Vagina (tissue), 2 donors: ENCODE measurements at places on chromosomes 13 and 19.

GRCh38 chr19:33296488-33296971, 5.8 kb downstream of the CEBPA start:
- no peak for DNase-seq

- no peak for DNase-seq
Observed at GRCh38 chr13:51015973-51016372, 95.1 kb downstream of the C13orf42 start.

DNA sequence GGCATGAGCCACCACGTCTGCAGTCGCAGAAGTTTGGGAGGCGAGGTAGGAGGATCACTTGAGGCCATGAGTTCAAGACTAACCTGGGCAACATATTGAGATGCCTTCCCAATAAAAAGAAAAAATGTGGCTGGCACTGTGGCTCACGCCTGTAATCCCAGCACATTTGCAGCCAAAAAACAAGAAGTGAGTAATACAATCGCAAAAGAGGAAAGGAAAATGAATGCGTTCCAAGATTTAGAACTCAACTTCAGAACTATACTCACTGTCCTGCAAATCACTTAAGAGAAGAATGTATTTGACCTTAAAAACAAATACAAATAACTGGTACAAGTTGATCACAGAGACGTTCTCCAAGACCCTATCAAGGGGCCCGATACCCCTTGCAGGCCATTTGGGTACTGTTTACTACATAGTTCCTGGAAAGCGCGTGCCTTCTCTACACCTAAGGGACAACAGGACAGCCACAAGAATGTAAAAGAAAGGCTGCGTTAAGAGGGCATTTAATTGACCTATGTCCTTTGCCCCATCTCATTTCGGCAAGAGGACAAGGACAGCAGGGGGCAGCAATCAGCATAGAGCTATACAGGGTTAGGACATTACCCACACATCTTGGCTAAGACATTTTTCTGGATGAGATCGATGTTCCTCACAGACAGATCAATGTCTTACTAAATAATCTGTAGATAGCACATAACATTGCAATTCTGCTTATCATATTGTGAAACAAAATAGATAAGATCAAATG, 41.3 kb downstream of the FLT3 start:
- no peak for DNase-seq

DNA sequence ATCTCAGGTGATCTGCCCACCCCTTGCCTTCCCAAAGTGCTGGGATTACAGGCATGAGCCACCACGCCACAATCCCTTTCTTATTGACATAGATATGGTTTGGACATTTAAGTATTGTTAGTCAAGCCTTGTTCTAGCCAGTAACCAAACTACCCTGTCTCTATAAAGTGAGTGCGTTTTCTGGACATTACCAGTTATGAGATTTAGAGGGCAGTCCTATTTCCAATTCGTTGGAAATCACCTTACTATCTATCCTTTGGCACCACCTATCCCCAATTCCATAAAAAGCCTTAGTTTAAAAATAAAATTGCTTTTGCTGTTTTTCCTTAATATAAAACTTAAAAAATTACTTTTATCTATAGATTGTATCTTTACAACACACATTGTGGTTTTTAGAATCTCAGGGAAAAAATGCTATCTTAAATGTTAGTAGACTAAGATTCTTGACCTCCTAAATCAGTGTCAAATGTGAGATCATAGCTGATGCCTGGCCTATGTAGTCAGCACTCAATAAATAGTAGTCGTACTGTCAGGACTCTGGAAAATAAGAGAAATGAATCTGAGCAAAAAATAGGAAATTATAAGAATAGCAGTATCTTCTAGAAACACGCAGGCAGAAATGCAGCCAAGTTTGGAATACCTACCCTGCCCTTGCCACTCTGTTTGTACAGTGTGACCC, 57.0 kb downstream of the NUFIP1 start:
- DNase-seq, result no peak

GRCh38 chr19:52694921-52695320, 39.9 kb downstream of the ZNF611 start:
- DNase-seq, result no peak

DNA sequence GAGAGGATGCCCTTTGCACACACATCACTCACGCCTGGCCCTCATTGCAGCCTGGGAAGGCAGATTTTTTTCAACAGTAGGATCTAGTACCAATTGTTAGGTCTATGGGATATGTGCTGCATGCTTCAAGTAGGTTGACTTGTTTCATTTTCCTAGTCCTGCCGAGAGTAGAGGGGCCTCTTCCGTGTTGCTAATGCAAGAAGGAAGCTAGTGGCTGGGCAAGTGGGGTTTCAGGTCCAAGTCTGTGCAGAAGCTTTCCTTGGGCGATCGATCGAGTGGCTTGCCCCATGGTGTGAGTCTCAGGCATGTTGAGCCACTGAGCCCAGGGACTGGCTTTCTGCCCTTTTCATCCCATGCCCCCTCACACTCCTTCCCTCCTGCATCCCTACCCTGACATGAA, 13.7 kb downstream of the ILF3 start:
- DNase-seq, result no peak

DNA sequence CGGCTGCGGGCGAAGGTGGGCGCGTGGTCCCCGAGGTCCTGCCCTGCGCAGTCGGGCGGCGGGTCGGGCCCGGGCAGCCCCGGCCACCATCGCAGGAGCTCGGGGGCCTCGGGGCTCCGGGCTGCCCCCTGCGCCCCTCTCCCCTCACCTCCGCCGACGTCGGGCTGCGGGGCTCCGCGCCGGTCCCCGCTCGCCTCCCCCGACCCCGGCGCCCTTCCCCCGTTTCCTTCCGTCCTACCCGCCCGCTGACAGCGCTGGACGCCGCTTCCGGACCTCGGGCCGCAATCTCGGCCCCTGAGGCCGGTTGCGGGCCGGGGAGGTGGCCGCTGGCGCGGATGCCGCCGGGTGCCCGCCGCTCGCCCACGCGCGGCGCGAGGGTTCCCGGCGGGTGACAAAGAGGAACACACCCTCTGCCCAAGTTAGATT, 720 bp downstream of the FARP1 start:
- no peak for DNase-seq

- DNase-seq, result no peak
Observed at GRCh38 chr13:45705918-45706317, 3.8 kb downstream of the CBY2 start.

DNA sequence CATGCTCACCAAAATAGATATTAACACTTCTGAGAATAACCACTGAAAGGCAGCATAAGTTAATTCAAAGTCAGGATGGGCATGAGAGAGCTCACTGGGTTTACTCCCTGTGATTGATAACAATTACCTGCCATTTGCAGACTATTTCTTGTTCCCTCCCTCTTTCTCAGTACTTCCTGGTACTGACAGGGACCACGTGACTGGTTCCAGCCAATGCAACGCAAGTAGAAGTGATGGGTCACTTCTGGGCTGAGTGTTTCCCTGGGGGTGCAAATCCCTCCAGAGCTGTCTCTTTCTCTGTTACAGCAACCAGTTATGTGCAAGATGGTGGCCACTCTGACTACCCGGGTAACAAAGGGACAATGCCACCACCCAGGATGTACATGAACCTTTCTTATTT, 118.8 kb downstream of the EFNB2 start:
- DNase-seq, result no peak

GRCh38 chr13:88248393-88248792, 577.2 kb downstream of the SLITRK5 start:
- no peak for DNase-seq

- DNase-seq, result no peak
Observed at GRCh38 chr19:7006135-7006704, 15.0 kb downstream of the MBD3L2B start.
